ENCODE measurements at places on chromosomes 1 and 21.

GRCh38 chr1:67575861-67576260, 109.1 kb upstream of the GADD45A start:
- no peak for DNase-seq

GRCh38 chr1:210218047-210218446, 14.5 kb upstream of the SERTAD4 start:
- DNase-seq = no peak

- peak; percentile 34 for DNase-seq
Observed at GRCh38 chr1:211281320-211282022, 22.3 kb downstream of the RCOR3 start.

GRCh38 chr1:232529747-232530146, 100.2 kb downstream of the SIPA1L2 start:
- DNase-seq = no peak

DNA sequence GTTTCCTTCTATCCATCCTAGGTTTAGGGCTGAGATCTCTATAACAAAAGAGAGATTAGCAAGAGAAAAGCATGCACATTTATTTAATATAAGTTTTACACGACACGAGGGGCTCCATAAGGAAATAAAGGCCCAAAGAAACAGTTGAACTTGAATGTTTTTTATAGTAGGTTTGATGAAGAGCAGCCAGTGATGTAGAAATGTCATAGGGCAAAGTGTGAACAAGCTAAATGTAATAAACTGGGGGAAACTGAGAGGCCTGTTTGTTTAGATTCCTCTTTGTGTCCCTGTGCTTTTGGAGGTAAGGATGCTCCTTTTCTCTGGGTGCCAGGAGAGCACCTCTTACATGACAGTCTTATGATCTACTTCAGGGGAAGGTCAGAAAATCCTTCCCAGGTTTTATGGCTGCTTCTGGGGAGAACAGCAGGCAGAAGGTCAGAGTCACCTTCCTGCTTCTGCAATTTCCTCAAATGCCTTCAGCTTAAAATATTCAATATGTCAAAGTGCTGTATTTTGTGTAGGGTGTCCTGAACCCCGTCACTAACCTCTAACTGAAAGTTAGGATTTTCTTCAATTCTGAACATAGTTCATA, 9.5 kb upstream of the HORMAD1 start:
- no peak for DNase-seq

- no peak for DNase-seq
Observed at GRCh38 chr1:183058851-183059502, 35.8 kb downstream of the LAMC1 start.

GRCh38 chr1:75503221-75503974, 107.5 kb downstream of the SLC44A5 start:
- no peak for DNase-seq

Data from activated CD4-positive, alpha-beta T cell treated with anti-CD3 and anti-CD28 coated beads, Interleukin-2, Interleukin-6, amounts not matched to agents 100 ng/mL and 50 ng/mL, durations not matched to agents 16 hours and 8 hours (primary cell).